ENCODE measurements at places on chromosomes 11 and 22.

DNA sequence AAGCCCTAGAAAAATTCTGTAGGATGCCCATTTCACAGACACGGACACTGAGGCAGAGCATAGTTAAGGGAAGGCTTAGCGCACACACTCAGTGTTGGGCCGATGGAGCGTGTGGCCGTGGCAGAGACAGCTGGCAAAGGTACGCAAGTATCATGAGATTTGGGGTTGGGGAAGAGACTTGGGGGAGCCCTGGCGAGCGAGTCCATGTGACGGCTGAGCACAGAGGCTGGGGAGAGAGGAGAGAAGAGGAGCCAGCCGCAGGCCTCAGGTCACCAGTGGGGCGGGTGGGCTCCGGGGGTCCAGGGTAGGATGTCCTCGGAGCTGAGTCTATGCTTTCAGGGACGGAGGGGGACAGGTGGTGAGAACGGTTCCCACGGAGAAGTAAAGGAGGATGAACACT, 311.3 kb downstream of the CTTN start:
- DNase-seq, result no peak

DNA sequence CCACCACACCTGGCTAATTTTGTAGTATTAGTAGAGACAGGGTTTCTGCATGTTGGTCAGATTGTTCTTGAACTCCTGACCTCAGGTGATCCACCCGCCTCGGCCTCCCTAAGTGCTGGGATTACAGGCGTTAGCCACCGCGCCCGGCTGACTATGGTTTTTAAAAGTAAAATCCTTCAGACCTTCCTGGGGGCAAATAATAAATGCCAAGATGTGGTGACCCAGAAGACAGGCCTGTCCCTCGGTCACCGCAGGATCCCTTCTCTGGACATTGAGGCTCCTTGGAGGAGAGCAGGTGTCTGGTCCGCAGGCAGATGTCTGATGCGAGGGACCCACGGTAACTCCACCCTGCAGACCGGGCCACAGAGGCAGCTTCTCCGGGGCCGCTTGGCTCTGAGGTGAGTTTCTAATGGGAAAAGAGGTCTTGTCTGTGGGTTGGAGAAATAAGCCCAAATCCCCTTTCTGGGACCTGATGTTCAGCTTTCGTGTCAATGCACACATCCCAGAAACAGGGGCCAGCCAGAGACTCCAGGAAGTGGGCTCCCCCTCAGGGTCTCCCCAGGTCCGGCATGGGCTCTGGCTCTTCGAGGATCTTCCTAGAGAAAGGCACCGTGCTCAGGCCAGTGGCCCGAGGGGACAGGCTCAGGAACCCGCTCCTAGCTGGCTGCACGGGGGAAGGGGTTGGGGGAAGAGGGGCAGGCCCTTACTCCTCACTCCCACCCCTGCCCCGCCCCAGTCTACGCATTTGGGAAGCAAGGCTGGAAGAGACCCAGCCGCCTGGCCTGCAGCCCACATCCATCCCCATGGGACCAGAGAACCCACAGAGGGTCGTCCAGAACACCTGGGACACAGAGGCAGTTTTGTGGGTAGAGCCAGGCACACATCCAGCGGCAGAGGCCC, 100.6 kb downstream of the WNT7B start:
- no peak for DNase-seq

- DNase-seq, result no peak
Measured at GRCh38 chr11:121892131-121892681, 223.8 kb downstream of the BLID start.

DNA sequence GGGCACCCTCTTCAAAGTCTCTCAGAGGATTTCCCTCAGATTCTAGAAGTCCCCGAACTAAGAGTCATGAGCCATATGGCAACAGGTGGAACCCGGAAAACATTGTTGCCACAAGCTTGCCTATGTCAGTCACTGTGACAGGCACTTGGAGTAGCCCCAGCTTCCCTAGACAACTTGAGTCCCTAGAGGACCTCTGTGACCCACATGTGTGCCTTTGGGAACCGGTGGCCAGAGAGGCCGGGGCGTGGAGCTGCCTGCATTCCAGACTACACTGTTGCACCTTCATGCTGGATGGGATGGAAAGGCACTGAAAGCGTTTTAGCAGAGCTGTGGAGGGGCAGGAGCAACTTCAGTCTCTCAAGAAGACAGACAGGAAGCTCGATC, 12.1 kb downstream of the SLC37A2 start:
- DNase-seq, result no peak

DNA sequence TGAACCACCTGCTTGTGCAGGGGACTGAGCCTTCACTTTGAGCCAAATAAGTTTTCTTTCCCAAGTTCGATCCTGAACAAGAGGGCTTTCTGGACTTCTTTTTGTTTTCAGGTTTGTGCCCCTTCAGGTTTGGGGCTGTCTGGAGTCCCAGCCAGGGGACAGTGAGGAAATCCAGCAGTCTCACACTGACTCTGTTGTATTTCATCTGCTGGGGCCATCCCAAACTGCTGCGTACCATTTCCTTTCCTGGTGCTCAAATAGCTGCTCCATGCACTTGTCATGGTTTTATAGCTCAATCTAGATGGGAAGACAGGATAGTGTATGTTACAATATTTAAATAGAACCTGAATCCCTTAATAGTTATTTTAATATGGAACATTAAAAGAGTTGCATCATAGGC, 66.3 kb upstream of the IGLL5 start:
- no peak for DNase-seq

- no peak for DNase-seq
Measured at GRCh38 chr11:8387693-8388092, 124.0 kb upstream of the LMO1 start.

GRCh38 chr11:103683576-103683975, 352.9 kb upstream of the DDI1 start:
- DNase-seq, result no peak

- no peak for DNase-seq
Measured at GRCh38 chr11:105367129-105367528, 227.6 kb upstream of the CARD18 start.

GRCh38 chr11:88579466-88579865, 241.9 kb upstream of the CTSC start:
- no peak for DNase-seq

DNA sequence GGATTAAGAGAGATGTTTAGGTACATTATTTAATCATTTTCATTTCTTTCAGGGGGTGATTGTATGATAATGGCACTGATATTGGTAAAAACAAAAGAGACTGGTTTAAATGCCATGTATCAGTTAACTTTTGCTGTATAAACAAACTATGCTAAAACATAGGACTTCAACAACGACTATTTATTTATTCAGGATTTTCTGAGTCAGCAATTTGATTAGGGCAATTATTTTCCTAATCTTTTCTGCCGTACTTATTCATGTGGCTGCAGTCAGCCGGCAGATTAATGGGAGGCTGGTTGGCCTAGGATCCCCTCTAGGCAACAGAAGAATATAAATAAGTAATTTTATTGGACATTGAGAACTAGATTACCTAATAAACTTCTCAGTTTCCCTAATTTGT, 661.7 kb upstream of the RAG2 start:
- DNase-seq, result no peak

DNA sequence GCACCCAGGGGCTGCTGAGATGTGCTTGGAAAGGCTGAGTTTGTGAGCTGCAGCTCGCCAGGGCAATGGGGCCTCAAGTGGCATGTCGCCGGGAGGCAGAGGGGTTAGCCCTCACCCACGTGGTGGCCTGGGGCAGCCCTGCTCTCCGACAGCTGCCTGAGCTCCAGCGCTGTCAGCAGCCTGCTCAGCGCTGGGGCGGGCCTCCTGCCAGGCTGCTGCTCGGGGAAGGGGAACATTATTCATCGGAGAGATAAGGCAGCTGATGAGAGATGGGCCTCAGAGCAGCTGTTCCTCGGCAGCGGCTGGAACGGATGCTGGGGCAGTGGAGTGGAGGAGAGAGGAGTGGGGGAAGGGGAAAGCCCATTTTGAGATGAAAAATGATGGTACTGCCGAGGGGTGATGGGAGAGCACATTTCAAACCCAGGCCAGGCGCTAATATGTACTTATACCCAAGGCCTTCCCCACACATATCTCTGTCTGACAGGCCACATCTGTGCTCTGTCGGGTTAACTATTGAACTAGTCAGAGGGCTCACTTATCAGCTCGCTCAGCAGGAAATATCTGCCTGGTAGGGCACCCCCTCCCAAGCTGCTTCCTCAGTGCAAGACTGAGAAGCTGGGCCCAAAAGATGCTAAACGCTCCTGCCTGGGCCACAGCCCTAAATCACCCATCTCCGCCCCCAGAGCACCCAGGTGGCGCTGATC, 79.5 kb downstream of the TIMP3 start:
- no peak for DNase-seq

- no peak for DNase-seq
Measured at GRCh38 chr11:112537846-112538330, 277.2 kb upstream of the PLET1 start.

DNA sequence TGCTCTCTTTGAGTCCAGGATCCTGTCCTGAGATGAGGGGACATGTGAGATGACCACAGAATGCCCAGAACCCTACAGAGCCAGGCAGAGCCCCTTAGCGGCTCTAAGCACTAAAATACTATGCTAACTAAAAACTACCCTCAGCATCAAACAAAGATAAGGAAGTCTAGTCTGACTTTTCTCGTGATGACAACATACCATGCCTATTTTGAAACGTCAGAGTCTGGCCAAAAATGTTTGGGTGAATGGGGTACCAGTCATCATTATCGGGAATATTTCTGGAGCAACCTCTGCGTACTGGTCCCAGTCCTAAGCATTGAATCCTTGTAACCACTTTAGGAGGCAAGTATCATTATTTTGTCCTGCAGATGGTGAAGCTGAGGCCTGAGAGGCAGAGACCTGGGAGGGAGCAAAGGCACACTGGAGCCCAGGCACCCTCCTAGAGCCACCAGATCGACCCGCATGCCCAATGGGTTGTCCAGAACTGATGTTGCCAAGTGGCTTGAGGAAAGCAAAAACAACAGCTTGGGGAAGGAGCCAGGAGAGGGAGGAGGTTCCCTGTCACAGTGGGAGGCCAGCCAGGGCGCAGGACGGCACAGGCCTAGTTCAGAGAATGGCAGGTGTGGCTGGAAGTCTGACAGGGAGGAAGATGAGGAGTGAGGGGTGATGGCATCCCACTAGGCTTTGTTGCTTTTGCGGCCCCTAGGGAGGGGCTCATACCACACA, 7.2 kb upstream of the OSM start:
- no peak for DNase-seq

All from thoracic aorta (tissue), 2 donors.